Activated effector memory CD4-positive, alpha-beta T cell treated with anti-CD3 and anti-CD28 coated beads, Interleukin-2, amount 50 U/mL, for 16 hours (primary cell): ENCODE measurements at places on chromosomes 1 and 21.

DNA sequence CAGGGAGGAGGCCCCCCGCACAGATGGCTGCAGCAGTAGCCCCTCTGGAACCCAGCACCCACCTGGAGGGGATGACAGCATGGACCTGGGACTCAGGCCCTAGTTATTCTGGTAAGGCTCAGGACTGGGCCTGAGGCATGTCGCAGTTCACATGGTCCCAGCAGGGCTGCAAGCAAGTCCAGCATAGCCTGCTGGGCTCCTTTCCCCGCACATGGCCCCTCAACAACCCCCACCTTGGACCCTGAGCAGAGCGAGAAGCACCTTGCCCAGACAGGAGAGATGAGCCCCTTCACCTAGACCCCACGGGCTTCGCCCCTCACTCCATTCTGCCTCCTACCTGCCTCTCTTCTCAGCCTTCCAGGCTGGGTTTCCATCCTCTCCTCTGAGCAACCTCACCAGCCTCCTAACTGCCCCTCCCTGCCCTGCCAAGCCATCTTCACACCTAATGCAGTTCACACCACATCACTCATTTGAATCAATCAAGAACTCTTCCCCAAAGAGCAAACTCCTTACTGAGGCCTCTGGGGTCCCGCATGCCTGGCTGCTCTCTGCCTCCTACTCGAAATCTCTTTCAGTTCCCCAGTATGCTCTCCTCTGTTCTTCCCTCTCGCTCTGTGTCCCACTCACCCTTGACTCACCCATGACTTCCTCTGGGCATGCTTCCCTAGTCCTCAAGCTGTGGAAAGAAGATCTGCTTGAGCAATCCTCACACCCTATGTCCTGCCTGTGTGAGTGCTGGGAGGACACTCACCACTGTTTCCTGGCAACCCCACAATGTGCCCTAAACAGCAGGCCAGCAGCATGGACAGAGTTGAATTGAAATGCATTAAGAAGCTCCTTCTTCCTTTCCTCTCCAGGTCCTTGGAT lies 9.4 kb upstream of the THEMIS2 start:
- DNase-seq, result no peak

DNA sequence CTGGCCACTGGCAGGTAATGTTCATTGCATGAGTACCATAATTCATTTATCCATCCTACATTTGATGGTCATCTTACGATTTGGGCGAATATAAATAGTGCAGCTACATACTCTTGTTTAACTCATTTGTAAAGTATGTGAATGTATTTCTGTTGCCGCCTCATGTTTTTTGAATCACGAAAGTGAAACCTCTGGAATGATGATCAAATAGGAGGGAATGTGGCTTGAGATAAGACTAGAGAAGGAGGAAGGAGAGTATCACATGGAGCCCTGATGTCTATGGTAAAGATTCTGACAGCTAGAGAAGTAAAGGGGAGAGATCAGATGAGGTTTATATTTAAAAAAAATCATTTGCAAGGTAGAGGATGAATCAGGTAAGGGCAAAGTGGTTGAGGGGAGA lies 8.0 kb downstream of the MRPS14 start:
- DNase-seq, result no peak

DNA sequence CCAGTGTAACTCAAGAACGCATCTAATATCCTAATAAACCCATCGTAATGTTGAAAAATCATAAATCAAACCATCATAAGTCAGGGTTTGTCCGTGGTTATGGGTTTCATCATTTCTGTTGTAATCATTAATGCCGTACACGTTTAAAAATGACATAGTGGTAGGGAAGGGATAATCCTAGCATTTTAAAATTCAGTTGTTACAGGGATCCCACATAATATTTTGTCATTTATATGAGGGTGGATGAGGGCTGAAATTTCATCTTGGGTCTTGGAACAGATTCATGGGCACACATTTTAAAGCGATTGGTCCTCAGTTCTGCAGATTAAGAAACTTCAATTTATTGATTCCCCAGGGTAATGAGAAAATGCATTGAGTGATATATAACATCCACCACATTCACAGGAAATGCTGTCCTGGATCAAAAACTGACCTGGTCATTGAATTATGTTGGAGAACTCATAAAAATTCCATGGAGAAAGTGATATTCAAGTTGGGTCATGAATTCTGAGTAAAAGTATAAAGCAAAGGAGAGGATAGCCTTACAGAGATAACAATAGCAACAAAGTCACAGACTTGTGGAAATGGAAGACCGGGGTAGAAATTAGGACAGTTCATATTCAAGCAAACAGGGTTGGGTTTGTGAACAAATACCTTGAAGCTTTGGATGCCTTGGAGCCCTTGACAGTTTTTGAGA lies 1527.3 kb upstream of the TPTE start:
- DNase-seq, result no peak

DNA sequence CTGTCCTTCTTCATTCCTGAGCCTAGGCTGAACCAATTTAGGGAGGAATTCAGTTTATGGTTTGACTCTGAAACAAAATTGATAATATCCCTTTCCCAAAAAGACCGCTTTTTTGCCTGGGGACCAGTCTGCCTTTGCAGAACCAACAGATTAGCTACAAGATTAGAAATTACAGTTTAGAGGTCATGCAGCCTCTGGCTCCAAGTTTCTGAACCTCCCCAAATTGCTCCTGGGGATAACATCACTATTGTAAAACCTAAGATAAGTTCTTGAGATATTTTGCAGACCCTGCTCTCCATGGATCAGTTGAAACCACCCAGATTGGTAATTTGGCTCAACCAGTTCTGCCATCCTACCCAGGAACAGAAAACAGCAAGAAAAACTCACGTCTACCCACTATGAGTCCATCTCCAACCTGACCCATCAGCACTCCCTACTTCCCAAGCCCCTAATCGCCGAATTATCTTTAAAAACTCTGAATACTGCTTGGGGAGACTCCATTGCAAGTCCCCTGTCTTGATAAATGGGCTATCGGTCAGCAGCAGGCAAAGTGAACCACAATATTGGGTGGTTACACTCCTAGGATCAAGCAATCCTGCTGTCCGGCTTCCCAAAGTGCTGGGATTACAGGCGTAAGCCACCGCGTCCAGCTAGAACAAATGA lies 605 bp upstream of the RABGGTB start:
- DNase-seq, result no peak

- DNase-seq, result no peak
Measured at GRCh38 chr1:92701147-92701546, 83.8 kb downstream of the EVI5 start.

DNA sequence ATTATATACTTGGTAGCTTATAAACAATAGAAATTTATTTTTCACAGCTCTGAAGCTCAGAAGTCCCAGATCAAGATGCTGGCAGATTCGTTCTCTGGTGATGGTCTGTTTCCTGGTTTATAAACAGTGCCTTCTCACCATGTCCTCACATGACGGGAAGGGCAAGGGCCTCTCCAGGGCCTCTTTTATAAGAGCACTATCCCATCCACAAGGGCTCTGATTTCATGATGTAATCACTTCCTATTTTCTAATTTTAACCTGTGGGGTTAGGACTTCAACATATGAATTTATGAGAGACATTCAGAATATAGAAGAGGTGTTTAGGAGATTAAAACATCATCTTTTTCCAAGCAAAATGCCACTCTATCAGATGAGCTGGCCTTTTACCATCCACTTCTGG lies 32.1 kb upstream of the PLPPR4 start:
- no peak for DNase-seq

GRCh38 chr1:41713557-41714327 lies 205.0 kb downstream of the HIVEP3 start:
- DNase-seq, result peak; percentile 48

DNA sequence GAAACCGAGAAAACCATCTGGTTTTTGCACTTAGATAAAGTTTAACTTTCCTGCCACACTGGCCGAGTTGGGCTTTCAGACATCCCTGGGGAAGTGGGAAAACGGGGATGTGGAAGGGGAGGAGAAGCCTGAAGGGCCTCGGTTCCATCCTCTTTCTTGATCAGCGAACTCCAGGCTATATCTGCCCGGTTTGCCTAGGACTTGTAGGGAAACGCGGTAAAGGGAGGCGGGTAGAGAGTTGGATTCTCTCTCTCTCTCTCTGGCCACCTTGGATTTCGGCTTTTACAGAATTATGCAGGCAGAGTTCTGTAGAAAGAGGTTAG lies 4.6 kb upstream of the LHX8 start:
- DNase-seq, result no peak
